Stimulated activated naive B cell treated with anti-CD40 and anti-IgM and Interleukin-4, amounts not matched to agents 10 μg/mL and 1 μg/mL and 100 μg/mL, for 72 hours (primary cell): ENCODE measurements at places on chromosomes 1 and 21.

DNA sequence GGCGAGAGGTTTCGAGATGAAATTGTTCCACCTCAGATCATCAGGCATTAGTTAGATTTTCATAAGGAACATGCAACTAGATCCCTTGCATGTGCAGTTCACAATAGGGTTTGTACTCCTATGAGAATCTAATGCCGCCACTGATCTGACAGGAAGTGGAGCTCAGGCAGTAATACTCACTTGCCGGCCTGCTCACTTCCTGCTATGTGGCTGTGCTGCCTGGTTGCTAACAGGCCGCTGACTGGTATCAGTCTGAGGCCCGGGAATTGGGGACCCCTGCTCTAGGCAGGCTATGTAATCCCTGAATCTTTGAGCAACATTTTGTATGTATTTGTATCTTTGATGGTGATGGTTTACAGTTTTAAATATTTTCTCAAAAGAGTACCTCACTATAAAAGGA lies 32.5 kb downstream of the XKR8 start:
- no peak for DNase-seq

- no peak for DNase-seq
Measured at GRCh38 chr1:66330722-66331141, 203.2 kb upstream of the SGIP1 start.

GRCh38 chr1:212158912-212159796 lies 123.6 kb downstream of the DTL start:
- DNase-seq: no peak

DNA sequence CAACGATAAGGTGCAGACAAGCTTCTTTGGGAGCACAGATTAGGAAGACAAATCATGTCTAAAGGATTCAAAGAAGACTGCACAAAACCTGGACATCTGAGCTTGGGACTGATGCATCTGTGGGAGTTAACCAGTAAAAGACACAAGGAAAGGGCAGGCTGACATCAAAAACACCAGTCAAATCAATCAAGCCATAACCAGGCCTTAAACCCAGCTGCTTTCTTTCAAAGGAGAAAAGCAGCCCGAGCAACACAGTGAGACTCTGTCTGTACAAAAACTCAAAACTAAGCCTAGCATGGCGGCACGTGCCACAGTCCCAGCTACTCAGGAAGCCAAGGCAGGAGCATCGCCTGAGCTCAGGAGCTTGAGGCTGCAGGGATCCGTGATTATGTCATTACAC lies 411.6 kb downstream of the SMYD3 start:
- DNase-seq: no peak

- DNase-seq: no peak
Measured at GRCh38 chr1:235087906-235088305, 40.7 kb downstream of the TOMM20 start.

DNA sequence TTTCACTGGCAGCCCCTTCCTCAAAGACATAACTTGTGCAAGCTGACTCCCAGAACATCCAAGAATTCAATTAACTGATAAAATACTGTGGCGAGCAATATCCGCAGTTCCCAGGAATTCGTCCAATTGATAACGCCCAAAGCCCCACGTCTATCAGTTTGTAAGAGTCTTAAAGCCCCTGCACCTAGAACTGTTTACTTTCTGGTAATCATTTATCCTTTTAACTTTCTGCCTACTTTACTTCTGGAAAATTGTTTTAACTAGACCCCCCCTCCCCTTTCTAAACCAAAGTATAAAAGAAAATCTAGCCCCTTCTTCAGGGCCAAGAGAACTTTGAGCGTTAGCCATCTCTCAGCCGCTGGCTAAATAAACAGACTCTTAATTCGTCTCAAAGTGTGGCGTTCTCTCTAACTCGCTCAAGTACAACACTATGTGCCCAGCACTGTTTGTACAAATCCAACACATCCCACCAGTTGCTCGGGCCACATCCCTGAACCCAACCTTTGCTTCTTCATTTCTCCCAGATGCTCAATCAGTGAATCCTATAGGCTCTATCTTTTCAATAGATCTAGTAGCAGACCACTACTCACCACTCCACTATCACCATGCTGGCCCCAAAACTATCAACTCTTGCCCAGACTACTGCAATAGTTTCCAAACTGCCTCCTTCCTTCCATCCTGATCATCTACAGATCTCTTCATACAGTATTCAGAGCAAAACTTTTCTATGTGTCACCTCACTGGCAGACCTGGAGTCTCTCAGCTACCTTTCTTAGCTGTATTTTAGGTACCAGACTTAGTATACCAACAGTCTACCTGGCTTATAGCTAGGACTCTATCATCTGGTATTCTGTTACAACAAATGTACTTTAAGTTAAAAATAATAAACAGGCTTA lies 3.3 kb upstream of the CHD1L start:
- DNase-seq: no peak

GRCh38 chr1:215076322-215076721 lies 6.2 kb upstream of the KCNK2 start:
- no peak for DNase-seq

GRCh38 chr1:151199873-151200581 lies 1.7 kb downstream of the PIP5K1A start:
- no peak for DNase-seq

DNA sequence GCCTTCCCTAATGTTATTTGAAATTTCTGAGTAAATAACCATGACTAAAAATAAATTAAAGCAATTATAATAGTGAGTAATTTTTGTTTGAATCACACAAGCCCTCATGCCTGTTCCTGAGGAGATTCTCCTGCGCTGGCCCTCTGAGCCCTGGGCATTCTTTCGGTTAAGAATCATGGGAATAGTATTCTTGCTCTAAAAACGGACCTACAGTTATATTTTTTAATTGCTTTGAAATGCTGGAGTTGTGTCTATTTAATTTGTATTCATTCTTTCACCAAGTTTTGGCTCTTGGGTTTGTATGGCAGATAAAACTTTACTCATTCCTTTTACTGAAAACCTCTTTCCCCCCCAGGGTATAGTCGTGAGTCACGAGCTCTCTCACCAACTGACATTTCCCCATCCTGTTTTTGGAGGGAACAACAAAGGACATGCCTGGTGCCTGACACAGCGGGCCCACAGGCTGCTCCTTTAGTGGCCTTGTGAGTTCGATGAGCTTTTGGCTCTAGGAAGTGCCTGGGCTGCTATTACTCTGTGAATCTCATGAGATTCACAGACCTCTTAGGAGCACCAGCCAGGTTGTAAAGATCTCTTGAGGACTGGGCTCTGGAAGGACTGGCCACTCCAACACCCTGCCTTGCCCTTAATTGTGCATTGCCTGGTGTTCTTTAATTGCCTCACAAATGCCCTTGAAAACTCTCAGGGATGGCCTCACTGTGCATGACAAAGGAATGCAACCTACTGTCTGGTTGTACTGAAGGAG lies 58.6 kb downstream of the DDR2 start:
- no peak for DNase-seq

DNA sequence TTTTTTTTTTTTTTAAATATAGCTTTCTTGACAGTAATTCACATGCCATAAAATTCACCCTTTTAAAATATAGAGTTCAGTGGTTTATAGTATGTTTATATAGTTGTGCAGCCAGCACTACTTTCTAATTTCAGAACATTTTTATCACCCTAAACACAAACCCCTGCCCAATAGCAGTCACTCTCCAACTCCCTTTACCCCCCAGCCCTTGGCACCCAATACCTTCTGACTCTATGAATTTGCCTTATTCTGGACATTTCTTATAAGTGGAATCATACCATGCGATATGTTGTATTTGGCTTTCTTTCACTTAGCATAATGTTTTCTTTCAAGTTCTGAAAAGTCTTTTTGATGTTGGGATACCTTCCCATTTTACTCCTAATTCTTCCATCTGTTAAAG lies 42.5 kb upstream of the NEXN start:
- DNase-seq: no peak

DNA sequence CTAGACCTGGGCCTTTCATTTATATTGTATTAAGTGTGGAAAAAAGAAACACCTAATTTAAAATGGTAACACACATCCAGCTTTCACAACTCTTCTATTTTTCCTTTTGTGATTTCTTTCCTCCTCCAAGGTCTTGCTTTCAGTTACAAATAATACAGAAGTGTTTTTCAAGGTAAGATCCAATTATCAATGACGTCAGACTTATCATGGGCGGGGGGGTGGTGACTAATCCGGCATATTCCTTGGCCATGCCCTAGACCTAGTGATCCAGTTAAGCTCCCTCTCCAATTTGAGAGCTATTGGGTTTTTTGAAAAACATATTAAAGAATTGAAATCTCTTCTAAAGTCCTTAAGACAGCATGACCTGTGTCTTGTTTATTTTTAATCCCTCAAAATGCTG lies 669.9 kb upstream of the NR5A2 start:
- DNase-seq: no peak

DNA sequence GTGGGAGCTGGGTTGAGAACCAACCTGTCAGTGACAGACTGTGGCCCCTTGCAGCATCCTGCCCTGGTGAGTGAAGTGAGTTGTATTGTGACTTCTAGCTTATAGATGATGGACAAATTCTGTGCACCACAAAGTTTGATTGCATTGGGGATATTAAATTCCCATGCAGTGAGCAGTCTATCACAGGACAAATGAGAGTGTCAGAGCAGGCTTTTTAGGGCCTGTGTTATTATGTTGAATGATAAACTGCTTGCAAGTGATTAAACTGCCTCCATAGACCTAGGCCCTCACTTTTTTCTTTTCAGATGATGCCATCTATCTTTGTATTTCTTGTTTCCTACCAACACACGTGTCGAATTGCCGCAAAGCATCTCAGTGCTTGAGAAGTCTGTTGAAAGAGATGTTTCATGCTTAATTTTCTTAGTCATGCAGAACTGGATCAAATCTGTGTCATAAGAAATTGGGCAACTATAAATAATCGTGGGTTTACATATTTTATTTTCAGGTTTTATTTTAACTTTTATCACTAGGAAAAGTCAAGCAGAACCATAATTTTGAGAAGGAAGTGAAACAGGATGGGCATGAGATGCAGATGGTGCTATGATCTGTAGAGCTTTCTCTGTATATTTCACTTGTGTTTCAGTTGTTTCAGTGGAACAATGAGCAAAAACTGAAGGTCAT lies 199.2 kb downstream of the S1PR1 start:
- no peak for DNase-seq

DNA sequence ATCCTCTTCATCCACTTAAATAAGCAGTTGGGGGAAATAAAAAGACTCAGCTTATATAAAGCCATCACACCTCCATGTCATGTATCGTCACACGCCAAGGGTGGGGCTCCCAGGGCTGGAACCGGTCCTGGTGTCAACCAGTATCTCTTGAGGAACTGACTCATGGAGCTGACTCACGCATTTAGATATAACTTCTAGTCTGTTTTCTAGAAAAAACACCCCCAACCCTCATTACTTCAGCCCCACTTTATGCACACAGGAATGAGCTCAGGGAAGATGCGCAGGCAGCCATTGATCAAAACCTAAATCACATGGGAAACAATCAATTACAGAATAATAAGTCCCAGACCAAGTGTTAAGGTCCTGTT lies 6.9 kb upstream of the IL22RA1 start:
- no peak for DNase-seq

- no peak for DNase-seq
Measured at GRCh38 chr1:213983493-213984386, 4.0 kb upstream of the PROX1 start.

DNA sequence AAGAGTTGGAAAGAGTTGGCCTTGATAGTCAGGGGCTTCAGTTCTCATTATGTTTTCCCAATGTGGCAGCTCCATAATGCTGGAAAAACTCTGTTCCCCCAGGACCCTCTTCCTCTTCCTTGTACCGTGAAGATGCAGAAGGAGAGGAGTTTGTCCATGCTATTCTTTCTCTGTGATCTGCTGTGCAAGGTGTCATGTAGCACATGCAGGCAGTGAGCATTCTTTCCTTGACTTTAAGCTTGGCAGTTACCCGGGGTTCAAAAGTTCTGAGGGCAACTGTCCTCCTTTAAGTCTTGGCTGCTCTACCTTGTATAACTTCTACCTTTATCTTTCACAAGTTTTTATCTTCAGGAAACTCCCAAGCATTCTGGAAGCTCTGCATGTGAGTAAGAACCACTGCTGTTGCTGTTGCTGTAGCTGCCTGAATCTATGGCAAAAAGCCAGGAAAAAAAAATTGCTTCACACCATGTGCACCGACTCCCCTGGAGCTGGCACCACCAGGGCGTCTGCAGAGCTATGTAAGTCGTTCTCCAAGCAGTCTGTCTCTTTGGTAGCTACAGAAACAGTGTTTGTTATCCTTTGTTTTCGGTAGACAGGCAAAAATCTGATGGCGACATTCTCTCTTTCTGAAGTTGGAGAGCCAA lies 42.7 kb upstream of the SLC16A1 start:
- DNase-seq: no peak

DNA sequence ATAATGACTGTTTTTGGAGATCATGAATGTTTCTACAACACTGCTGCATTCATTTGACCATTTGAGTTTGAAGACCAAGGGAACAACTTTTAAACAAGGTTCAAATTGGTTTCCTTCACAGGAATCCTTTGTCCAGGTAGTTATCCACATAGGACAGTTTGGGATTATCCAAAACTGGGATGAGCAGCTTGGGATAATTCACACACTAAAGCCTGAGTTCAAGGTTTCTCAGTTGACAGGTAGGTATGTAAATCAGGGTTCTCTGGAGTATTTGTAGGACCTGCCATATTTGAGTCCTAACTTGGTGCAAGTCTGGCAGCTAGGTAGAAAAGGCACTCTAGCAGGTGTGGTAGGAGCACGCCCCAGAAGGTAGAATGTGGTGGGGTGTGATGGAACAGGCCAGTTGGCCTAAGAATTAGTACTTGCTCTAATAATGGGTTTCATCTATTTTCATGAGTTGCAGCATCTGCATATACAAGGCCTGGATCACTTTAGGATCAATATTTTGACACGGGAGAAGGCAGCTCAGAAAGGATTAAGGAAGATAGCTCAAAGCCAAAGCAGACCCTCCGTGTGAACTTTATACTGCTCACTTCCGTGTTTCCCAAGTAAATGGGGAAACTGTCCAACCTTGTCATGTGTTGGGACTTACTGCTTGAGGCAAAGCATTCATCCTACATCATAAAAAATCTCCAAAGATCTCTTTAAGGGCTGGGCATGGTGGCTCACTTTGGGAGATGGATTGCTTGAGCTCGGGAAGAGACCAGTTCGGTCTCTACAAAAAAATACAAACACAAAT lies 14.1 kb upstream of the RAB42 start:
- no peak for DNase-seq

DNA sequence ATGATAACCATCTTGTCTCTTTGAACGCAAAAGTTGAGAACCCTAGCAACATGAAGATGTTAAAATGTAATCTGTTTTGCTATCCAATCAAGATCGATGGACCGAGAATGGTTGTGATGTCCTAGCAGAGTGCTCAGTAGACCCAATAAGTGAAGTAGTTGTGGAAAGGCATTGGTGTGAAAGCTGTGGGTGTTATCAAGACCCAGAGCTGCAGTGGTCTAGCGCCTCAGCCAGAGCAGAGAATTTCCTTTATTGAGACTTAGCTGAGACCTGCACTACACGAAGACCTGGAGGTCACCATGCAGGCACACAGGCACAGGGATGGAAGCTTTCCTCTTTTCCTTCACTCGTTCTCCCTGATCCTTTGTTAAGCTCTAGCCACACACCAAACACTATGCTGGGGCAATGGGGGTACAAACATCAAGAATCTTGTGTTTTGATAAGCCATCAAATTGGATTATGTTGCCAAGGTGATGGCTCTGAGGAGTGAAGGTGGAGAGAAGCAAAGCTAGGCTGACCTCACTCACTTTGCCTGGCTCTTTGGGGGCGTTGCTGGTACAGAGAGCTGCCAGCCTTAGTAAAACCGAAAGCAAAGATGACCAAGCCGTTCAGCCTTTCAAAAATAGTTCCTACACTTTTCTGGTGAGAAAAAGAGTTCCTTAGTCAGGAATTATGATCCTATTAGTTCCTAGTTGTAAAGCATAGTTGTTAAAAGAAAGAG lies 24.1 kb downstream of the METTL13 start:
- no peak for DNase-seq
